NCI-H774 (cell line): ENCODE measurements at places on chromosomes 4 and X.

- DNase-seq = no peak
These were observed 106.3 kb upstream of the MID1 start for GRCh38 chrX:10726647-10727046.

GRCh38 chr4:169084954-169085353 is 74.9 kb upstream of the CBR4 start:
- no peak for DNase-seq

DNA sequence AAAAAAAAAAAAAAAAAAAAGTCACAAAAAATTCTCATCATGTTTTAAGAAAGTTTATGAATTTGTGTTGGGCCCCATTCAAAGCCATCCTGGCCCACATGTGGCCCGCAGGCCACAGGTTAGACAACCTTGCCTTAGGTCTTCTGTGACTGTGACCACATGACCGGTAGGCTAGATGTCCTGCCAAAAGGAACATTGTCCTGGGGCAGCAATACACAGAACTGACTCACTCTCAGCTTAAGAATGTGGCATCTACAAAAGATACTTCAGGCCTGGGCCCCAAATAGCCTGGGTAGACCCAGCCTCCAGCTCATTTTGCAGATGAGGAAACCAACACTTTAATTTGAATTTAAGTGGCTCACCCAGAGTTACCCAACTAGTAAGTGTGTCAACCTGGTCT is 10.0 kb downstream of the AWAT2 start:
- no peak for DNase-seq

- no peak for DNase-seq
These were observed 40.4 kb downstream of the ATXN3L start for GRCh38 chrX:13279279-13280018.

GRCh38 chr4:81827577-81828202 is 356.0 kb upstream of the RASGEF1B start:
- no peak for DNase-seq

- DNase-seq = no peak
These were observed 14.0 kb upstream of the FGF5 start for GRCh38 chr4:80252427-80252826.

DNA sequence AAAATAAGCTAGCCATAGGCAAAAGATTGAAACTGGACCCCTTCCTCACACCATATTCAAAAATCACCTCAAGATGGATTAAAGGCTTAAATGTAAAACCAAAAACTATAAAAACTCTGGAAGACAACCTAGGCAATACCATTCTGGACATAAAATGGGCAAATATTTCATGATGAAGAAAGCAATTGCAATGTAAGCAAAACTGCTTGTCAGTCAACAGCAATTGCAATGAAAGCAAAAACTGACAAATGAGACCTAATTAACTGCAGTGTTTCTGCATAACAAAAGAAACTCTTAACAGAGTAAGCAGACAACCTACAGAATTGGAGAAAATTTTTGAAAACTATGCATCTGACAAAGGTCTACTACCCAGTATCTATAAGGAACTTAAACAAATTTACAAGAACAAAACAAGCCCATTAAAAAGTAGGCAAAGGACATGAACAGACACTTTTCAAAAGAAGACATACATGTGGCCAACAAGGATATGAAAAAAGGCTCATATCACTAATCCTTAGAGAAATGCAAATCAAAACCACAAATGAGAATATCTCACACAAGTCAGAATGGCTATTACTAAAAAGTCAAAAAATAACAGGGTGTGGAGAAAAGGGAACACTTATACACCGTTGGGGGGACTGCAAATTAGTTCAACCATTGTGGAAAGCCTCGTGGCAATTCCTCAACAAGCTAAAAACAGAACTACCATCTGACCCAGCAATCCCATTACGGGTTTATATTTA is 46.7 kb downstream of the CFAP299 start:
- DNase-seq = no peak

- no peak for DNase-seq
These were observed 189.6 kb downstream of the GPAT3 start for GRCh38 chr4:83725336-83726085.
